ENCODE measurements at places on chromosomes 7 and 10.

DNA sequence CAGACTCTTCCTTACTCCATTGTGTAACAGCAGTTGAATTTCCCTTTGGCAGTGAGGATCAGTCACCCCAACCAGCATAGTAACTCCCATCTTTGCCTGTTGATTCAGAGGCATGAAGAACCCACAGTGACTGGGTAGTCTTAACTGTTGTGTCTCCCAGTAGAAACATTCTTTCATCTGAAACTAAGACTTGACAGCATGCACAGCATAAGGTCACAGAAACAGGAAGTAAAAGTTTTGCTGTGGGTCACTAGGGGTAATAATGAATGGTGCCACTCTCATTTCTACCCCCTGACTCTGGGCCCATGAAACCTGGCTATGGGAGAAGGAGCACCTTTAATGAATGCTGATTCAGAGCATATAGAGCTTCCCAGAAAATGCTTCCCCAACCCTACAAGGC lies 8.3 kb upstream of the FRMPD2 start:
- no peak for DNase-seq

DNA sequence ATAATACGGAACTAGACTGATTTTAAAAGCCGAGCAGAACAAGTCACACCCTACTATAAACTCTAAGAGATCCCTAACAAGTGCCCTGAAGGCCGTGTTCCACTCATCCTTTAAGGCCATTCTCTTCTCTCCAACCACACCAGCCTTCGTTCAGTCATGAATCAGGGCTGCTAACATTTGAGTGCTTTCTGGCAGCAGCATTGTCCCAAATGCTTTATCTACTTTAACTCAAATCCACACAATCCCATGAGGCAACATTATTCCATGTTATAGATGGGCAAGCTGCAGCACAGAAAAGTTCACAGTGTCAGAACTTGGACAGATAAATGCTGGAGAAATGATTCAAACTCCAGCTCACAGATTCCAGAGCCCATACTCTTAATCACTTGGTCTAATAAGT lies 73.5 kb downstream of the MALSU1 start:
- no peak for DNase-seq

DNA sequence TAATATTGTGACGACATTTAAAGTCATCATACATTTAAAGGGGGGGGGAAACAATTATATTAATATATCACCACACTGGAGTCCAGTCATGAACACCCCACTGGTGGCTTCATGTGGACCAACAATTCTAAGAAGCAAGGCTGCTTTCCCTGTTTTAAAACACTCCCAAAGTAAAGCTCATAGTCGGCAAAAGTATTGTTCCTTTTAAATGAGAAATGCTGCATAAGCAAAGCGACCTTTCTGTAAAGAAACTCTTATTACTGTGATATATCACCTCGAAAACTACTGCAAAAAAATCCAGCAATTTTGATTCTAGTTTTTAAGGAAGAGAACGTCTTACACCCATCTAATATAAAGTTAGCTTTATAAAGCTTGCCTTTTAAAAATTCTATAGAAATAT lies 112.8 kb downstream of the DOCK4 start:
- DNase-seq = no peak

- DNase-seq = peak; percentile 78
Measured at GRCh38 chr10:124417895-124418725, 613 bp downstream of the OAT start.

Measured in activated effector memory CD4-positive, alpha-beta T cell treated with anti-CD3 and anti-CD28 coated beads, Interleukin-2, amount 50 U/mL, for 16 hours (primary cell).